ENCODE measurements at places on chromosomes 4 and X. TPM values are rescaled to one million over a fixed set of nuclear protein-coding genes. Genes with fewer than 3 reads are reported as not detected.

DNA sequence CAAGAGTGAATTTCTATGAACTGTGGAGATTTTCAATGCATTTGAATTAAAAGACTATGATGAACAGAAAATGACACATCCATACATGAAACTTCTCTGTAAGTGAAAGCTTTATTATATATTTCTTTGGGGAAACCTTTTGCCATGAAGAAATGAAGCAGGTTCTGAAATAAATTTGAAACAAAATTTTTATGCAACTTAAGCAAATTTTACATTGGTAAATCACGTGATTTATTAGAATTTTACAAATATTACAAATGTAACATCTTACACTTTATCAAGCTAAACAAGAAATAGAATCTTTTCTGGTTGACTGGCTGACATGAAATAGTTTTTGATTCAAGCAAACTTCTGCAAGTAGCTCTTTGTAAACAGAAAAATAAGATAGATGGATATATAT, 131.2 kb downstream of the IL1RAPL1 start:
- no peak for DNase-seq
- H3K36me3 ChIP-seq: no peaks in the 10 kb centered on the region
- H3K27me3 ChIP-seq: no peaks in the 10 kb centered on the region
- H3K27ac ChIP-seq: no peak overlapping the region
- H3K4me3 ChIP-seq: no peak overlapping the region

GRCh38 chr4:101277671-101278070, 69.7 kb downstream of the PPP3CA start:
- no peak overlapping the region for H3K27ac ChIP-seq
- no peak overlapping the region for H3K4me3 ChIP-seq
- peaks cover 3% of the 10 kb centered on the region for H3K4me1 ChIP-seq
- H3K27me3 ChIP-seq: no peaks in the 10 kb centered on the region
- DNase-seq: no peak

- no peaks in the 10 kb centered on the region for H3K4me1 ChIP-seq
- no peak overlapping the region for H3K4me3 ChIP-seq
- H3K27ac ChIP-seq: no peak overlapping the region
- H3K27me3 ChIP-seq: no peaks in the 10 kb centered on the region
- no peak for DNase-seq
- H3K36me3 ChIP-seq: no peaks in the 10 kb centered on the region
These were observed 1097.2 kb upstream of the TENM3 start for GRCh38 chr4:181146051-181146450.

GRCh38 chr4:20254511-20255250, 3.0 kb downstream of the SLIT2 start:
- peaks cover 7% of the 10 kb centered on the region for H3K4me1 ChIP-seq
- no peaks in the 10 kb centered on the region for H3K36me3 ChIP-seq
- H3K27ac ChIP-seq: no peak overlapping the region
- no peak for DNase-seq
- H3K4me3 ChIP-seq: peak overlapping the region; percentile 51
- peaks cover 35% of the 10 kb centered on the region for H3K27me3 ChIP-seq

Gene GPM6B
- total RNA-seq: 8.6 TPM

- H3K27me3 ChIP-seq: no peaks in the 10 kb centered on the region
- DNase-seq: no peak
- no peak overlapping the region for H3K4me3 ChIP-seq
- no peaks in the 10 kb centered on the region for H3K36me3 ChIP-seq
- H3K27ac ChIP-seq: no peak overlapping the region
These were observed 14.8 kb upstream of the GPRASP2 start for GRCh38 chrX:102697494-102697893.

Gene PFKFB1
- total RNA-seq: 0.25 TPM

GRCh38 chrX:109939498-109939897, 63.4 kb upstream of the TMEM164 start:
- H3K36me3 ChIP-seq: no peaks in the 10 kb centered on the region
- H3K27me3 ChIP-seq: peaks cover 6% of the 10 kb centered on the region
- no peak overlapping the region for H3K27ac ChIP-seq
- H3K4me1 ChIP-seq: no peaks in the 10 kb centered on the region

GRCh38 chr4:41477181-41477905, 60.6 kb upstream of the LIMCH1 start:
- no peaks in the 10 kb centered on the region for H3K27me3 ChIP-seq
- no peak for DNase-seq
- no peaks in the 10 kb centered on the region for H3K4me1 ChIP-seq

All from colonic mucosa (tissue), 4 donors.